ENCODE measurements at places on chromosomes 4 and X.

DNA sequence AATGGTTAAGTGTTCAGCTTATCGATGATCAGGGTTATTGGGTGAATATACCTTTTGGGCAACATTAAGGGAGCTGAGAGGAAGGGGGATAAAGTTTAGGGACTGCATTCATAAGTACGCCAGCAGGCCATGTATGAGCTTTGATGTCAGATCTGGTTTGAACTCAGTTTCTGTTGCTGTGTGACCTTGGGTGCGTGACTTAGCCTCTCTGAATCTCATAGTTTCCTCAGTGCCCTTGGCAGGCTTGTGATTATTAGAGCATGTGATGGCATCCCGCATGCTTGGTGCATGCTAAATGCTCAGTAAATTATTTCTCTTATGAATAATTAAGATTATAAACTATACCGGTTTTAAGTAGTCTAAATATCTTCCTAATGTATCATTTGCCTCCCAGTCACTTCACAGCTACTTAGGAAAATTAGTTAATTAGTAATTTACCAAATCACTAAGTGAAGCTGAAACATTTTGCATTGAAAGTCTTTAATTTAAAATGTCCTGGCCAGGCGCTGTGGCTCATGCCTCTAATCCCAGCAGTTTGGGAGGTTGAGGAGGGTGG is 3.8 kb downstream of the TBC1D14 start:
- DNase-seq = no peak

- DNase-seq = no peak
Measured at GRCh38 chr4:33296876-33297455, 2576.8 kb downstream of the PCDH7 start.

DNA sequence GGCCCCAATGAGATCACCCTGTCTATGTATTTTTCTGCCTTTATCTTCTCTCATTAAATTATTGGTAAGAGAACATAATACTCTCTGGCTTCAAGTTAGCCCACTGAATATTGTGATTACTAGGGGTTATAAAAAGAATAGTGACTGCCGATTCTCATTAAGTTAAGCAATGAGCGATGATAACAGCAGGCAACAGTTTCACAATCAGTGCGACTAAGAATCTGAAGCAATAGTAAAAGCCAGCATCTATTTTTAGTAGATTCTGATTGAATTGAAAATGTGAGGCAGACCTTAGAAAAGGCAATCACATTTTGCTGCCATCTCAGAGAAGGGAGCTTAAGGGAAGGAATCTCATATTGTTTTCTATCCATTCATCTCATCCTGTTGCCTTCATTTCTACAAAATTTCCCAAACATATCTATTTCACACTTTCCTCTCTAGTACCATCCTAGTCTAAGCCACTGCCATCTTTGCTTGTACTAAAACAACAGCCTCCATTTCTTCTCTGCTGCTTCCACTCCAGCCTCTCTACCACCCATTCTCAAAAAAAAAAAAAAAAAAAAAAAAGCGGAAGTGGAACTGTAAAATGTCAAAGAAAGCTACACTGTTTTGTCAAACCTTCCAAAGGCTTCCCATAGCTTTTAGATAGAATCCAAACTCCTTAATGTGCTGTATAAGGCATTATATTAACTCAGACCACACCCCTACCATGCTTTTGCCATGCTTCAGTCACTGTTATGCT is 17.4 kb downstream of the GABRA4 start:
- no peak for DNase-seq

DNA sequence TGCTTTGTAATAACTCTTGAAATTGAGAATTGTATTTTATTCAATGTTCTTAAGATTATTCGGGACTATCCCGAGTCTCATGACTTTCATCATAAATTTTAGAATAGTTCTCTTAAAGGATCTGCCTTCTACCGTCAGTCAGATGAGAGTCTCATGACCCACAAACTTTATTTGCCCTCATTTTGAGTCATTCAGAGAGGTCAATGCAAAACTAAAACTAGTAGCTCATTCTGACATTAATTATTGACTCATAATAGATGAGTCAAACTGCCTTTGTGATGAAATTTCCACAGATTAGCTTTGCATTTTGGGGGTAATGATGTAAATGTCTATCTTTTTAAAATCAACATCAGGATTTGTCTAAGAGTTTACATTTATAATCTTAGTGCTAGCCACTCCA is 1527.3 kb downstream of the TECRL start:
- DNase-seq = no peak

- DNase-seq = no peak
Measured at GRCh38 chr4:6152869-6153705, 47.3 kb downstream of the JAKMIP1 start.

- no peak for DNase-seq
Measured at GRCh38 chr4:139567159-139567870, 11.3 kb upstream of the SETD7 start.

DNA sequence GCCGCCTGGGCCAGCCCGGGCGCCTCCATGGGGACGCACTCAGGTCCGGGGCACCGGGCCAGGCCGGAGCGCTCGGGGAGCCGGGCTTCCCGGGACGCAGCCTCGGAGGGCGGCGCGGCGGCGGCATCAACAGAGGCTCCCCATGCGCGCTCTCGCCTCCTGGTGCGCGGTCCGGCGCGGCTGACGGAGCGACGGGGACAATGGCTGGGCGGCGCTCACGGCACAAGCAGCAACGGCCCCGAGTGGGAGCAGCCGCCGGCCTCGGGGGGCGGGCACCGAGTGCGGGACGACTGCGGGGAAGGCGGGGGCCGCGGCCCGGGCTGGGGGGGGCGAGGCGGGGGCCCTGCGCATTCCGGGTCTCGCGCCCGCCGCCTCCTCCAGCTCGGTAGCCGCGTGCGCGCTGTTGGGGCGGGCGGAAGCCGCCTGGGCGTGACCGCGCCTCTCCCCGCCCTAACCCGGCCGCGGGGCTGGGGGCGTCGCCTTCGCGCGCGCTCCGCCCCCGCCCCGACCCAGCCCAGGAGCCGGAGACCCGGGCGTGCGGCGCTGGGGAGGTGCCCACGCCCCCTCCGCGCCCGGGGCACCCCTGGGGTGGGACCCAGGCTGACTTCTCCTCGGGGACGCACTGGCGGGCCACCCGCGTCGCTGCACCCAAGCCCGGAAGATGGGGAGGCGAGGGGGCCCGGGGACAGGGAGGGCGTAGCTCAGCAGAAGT is at the start of gene PRKX:
PRKX (minus strand) TSS at position 425 of the 712 bp plus-strand sequence; CDS start at position 29, 396 bp downstream.
- peak; percentile 94 for DNase-seq

- no peak for DNase-seq
Measured at GRCh38 chr4:2638730-2639129, 102.3 kb downstream of the FAM193A start.

GRCh38 chrX:43557792-43558191 is 98.3 kb upstream of the MAOA start:
- DNase-seq = peak; percentile 42

GRCh38 chr4:154743683-154744340 is at the start of gene LRAT:
Gene LRAT (plus strand): TSS chr4:154744000. CDS start chr4:154744327, 327 bp downstream.
- peak; percentile 50 for DNase-seq

GRCh38 chrX:136162827-136163570 is 15.7 kb downstream of the FHL1 start:
- DNase-seq = no peak

GRCh38 chr4:110361921-110362320 is 114.0 kb upstream of the ENPEP start:
- no peak for DNase-seq

Measured in GM13977 (cell line).